ENCODE measurements at places on chromosomes 5 and 9. TPM values are rescaled to one million over a fixed set of nuclear protein-coding genes. Genes with fewer than 3 reads are reported as not detected.

DNA sequence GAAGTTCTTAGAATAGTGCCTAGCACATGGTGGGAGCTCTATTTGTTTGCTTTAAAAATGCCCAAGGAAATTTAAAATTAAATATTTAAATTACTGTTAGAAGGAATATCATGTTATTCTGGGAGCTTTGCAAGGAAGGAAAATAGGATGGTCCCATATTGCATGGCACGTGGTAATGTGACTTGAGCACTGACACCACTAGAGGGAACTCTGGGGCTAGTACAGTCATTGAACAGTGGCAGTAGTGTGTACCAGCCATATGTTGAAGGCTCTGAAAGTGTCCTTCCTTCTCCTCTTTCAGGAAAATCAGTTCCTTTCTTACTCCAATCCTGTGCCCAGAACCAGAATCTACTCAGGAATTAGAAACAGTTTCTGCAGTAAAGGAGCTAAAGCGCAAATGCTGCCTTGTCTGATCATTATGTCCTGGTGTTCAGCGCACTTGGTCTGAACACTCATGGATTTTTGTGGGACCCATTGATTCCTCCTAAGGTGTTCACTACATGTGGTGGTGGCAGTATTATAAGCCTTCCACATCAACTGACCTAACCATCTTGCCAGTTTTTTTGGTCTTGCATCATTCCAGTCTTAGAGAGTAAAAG, 54.1 kb downstream of the GDA start:
- H3K4me3 ChIP-seq, result no peak overlapping the region
- H3K36me3 ChIP-seq, result no peaks in the 10 kb centered on the region
- no peak overlapping the region for H3K27ac ChIP-seq
- no peaks in the 10 kb centered on the region for H3K4me1 ChIP-seq

SLC6A7 gene
- not detected for total RNA-seq

SUSD1 gene
- total RNA-seq, result 1.6 TPM

IL9 gene
- not detected for total RNA-seq

GRCh38 chr9:86535406-86535915, 181.3 kb upstream of the TUT7 start:
- no peaks in the 10 kb centered on the region for H3K36me3 ChIP-seq
- no peak for DNase-seq
- peaks cover 2% of the 10 kb centered on the region for H3K27me3 ChIP-seq

PCDHB5 gene
- not detected for total RNA-seq

Data from activated naive CD4-positive, alpha-beta T cell treated with anti-CD3 and anti-CD28 coated beads for 36 hours (primary cell).